Activated CD4-positive, alpha-beta memory T cell treated with anti-CD3 and anti-CD28 coated beads for 36 hours (primary cell): ENCODE measurements at places on chromosomes 7 and 10.

GRCh38 chr10:84179059-84179710 lies 5.6 kb downstream of the GPR15LG start:
- DNase-seq: peak; percentile 50

- no peak for DNase-seq
These were observed 2.1 kb downstream of the CTBP2 start for GRCh38 chr10:125158275-125158600.

- DNase-seq: no peak
These were observed 857.8 kb downstream of the KCNMA1 start for GRCh38 chr10:76779796-76780301.

DNA sequence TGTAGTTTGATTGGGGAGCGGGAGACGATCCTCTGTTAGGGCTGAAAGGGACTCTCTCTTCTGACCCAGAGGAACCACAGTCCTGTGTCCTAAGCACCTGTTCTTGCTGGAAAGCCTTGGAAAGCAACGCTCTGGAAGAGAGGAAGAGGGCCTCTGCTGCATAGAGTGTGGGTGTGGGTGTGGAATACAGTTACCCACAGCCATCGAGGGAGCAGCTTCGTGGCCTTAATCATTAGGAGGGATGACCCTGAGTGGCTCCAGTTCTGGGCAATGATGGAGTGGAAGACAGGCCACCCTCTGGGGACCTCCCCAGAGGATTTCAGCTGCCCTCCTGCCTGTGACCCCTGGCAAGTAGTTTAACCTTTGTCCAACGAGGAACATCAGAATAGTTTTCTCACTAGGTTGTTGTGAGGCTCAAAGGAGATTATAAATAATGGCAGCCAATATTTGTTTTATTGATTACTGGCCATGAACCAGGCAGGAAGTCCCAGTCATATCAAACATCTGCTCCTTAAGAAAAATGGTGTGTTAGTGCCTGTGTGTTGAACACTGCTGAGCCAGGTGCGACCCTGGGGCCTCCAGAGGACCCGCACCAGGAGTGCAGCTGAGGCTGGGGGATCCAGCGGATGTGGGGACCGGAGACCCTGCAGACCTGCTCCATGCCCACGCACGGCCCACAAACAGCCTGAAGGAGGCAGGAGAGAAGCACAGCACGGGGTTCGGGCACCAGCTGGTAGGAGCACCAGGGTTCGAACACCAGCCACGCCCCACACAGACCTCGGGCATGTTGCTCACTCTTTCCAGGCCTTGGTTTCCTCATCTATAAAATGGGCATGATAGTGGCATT lies 35.6 kb downstream of the FAM241B start:
- no peak for DNase-seq

DNA sequence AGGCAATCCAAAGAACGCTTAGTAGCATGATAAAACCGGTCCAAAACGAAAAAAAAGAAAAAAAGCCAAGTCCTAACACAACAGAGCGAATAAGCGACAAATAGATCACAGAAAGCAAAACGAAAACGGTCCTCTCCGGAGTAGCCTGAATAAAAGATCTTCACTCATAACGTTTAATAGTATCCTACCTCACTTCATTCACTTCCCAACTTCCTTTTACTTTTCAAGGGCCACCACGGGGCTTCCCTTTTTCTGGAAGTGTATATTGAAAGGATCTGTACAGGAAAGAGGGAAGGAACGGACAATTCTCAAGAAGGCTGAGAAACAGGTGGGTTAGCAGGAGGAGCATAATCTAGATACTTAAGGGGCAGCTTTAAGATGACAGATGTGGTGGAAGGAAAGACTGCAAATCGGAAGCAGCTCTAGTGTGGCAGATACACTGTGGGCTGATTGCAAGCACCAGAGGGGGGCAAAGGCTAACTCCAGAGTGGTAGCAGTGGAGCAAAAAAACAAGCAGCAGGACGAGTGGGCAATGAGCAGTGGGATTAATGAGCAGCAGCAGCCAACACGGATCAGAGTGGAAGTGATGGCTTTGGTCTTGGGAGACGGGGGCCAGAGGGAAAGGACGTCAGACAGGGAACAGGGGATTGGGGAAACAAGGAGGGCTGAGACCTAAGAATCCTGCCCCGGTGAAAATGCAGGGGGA lies 866 bp downstream of the CNOT4 start:
- peak; percentile 40 for DNase-seq
